ENCODE measurements at places on chromosomes 7 and 10. TPM values are rescaled to one million over a fixed set of nuclear protein-coding genes. Genes with fewer than 3 reads are reported as not detected.

DNA sequence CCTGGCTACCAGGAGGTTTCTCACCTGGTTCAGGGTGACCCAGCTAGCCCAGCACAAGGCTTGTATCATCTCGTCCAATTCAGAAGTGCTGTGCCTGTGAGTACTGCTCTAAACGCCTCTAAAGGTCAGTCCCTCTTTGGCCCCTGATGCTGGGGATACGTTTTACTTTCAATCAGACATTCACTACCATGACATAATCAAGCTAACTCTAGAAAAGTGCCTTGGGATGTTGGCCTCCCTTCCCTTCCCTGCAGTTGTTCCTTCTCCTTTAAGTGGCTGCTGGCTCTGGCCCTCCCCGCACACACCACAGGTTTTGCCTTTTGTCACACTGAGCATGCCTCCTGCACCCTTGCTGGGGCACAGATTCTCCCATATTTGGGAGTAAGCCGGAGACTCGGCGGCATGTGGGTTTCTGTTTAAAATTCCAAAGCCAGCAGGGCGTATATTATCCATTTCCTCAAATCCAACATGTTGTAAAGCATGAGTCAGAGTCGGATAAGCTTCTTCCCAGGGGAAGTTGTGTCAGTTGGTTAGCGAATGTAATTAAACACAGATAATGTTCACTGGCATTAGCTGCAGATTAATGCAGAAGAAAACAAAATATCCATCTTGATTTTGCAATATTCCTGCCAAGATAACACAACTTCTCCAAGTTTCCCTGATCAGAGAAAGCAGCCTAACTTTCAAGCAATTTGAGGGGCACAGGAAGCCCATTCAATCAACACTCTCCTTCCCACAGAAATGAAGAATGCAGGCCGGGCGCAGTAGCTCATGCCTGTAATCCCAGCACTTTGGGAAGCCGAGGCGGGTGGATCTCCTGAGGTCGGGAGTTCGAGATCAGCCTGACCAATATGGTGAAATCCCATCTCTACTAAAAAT lies 31.8 kb upstream of the VCL start:
- DNase-seq: no peak

DNA sequence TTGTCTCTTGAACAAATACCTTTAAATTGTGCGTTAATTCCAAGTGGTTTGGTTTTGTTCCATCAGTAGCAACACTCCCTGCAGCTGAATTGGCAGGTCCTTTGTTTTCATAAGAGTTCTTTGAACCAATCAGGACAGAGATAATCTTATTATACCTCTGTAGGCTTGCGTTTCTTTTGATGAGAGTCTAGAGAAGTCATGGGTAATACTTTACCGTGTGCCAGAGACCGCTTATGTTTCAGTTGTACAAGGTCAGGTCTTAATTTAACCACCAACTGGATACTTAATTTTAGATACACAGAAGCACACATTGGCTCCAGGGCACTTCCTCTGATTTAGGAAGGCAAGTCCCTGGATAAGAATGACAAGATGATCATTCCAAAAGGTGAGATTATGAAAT lies at the start of gene ASB15:
Gene ASB15, plus strand, starts transcription at position 292 of the 400 bp plus-strand sequence. CDS start 12,682 bp downstream, outside the sequence.
- no peak for DNase-seq

DNA sequence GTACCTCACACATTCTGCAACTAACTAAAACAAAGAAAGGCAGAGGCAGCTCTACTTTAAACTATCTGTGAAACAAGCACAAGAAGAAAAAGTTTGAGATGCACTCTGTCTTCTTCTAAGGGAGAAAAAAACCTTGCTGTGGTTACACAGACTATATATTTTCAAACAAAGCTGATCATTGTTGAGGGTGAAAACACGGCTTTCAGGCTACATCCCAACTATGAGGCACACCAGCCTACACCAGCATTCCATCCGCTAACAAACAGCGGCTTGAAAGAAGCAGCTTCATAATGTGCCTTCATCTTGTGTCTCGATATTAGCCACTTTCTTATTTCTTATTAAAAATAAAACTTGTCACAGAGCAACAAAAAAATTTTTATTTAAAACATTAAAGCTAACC lies 79.1 kb downstream of the USP6NL start:
- no peak for DNase-seq

FAM180A gene
- not detected for polyA plus RNA-seq

Measured in naive B cell (primary cell).